Stimulated activated CD8-positive, alpha-beta memory T cell treated with anti-CD3 and anti-CD28 coated beads, Interleukin-2, amount 100 ng/mL, for 1 hour (primary cell): ENCODE measurements at places on chromosomes 2 and 18.

DNA sequence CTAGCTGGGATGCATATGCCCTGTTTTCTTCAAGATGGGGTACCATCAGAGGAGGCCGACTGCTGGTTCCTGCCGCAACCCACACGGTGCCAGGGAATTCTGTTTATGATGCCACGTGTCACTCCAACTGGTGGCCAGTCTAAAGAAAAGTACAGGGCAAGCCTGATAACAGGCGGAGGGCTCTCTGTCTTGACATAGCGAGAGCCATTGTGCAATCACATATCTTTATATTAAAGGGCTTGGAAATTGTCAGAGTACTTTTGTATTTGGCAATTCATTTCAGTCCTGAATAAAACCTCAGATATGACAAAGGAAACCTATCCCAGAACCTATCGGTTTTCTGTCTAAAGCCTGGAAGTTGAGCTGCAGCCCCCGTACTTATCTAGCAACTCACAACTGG, 768.4 kb downstream of the TDRD15 start:
- DNase-seq: no peak

GRCh38 chr2:26887151-26887550, 39.2 kb downstream of the DPYSL5 start:
- DNase-seq: no peak

GRCh38 chr2:65314801-65315441, 87.3 kb downstream of the ACTR2 start:
- DNase-seq: no peak

DNA sequence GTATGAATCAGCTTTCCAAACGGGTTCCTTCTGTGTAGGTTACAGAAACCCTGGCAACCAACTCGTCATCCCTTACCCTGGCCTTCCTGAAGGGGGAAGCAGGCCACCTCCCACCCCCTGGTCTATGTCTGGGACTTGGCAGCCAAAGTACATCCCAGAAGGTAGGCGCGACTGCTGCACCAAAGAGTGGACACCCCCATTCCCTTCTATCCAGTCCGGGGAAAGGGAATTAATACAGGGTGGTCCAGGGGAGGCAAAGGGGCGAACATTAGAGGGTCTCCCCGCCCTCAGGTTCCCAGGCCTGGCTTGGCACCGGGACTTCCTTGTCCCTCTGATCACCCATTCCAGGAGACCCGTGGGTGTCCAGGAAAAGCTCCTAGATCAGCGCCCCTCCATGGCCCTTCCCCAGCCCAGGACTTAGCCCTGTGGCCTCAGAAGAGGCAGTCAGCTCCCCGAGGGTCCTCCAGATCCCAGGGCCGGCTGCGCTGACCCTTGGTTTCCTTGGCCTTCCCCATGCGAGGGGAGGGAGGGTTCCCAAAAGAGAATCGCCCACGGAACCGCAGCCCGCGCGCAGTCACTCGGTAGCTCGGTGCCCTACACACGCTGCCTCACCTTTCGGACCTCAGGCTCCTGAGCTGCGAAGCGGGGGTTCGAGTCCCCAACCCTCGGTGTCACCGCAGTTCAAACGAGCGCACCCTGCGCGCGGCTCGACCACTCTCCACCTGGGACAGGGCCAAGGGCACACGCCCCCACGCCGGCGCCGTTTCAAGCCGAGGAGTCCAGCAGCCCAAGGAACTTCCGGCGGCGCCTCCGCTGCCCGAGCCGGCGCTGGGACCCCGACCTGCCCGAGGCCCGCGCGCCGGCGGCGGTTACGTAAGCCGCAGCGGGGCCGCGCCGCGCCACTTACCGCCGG, at the start of gene PER2:
TSS of gene PER2 (minus strand) at position 874 of the 913 bp plus-strand sequence. CDS start 10,674 bp downstream, outside the sequence.
- DNase-seq: no peak

DNA sequence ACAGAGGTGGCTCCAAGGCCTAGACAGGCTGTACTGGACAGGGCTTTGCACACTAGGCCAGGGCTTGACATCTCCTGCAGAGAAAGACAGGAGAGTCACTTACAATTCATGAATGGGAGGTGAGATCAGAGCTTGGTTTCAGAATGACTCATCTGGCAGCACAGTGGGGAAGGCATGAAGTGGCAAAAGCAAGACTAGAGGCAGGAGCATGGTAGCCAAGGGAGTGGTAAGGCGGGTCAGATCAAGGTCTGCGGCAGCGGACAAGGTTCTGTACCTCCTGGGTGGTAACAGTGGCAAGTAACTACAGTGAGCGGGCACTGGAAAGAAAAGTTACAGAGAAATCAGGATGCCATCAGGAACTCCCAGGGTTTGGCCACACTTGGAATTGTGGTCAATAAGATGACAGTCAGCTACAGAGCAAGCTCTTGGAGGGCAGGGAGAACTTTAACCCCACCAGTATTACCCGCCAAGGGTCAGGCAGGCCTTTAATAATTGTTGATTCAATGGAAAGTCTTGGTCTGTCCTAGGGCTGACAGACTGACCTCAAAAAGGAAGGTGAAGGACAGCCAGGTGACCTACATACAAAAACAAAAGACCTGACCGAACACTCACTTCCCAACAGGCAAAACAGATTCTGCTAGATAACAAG, 5.7 kb downstream of the MCFD2 start:
- no peak for DNase-seq

GRCh38 chr2:157934684-157935377, 58.7 kb upstream of the ACVR1 start:
- no peak for DNase-seq

GRCh38 chr2:155372969-155373368, 674.5 kb downstream of the KCNJ3 start:
- DNase-seq: no peak

GRCh38 chr2:201432038-201432620, 19.1 kb downstream of the TRAK2 start:
- no peak for DNase-seq

DNA sequence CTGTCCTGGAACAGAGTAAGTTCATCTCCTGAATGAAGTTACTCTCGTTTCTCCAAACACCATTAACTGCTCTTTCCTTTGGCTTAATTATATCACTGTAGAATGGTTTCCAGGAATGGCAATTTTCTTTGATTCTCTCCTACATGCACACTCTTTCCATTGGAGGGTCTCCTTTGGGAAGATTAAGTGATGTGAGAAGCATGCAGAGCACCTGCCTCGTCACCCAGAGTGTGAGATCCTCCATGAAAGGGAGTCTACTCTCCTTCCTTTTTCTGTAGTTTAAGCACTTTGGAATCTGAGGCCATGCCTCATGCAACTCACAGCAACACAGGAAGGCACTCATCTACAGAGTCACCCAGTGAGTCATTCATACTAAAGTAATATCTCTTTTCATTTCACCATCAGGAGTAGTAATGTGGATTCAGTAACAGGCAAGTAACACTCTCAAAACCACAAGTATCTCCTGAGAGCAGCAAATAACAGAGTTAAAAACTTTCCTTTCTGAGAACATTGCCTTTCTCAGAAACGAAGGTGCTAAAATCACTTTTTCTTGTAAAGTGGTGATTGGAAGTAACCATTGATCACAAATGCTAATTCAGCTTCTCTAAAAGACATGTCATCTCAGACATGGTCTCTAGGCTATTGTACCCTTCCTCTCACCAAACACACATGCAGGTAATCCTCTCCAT, 52.8 kb upstream of the IL1RL1 start:
- DNase-seq: no peak

- no peak for DNase-seq
Measured at GRCh38 chr18:7921938-7922587, 354.9 kb downstream of the PTPRM start.

- DNase-seq: no peak
Measured at GRCh38 chr2:24482251-24482971, 8.6 kb upstream of the NCOA1 start.

GRCh38 chr2:227179988-227180685, 15.7 kb downstream of the COL4A3 start:
- DNase-seq: no peak

DNA sequence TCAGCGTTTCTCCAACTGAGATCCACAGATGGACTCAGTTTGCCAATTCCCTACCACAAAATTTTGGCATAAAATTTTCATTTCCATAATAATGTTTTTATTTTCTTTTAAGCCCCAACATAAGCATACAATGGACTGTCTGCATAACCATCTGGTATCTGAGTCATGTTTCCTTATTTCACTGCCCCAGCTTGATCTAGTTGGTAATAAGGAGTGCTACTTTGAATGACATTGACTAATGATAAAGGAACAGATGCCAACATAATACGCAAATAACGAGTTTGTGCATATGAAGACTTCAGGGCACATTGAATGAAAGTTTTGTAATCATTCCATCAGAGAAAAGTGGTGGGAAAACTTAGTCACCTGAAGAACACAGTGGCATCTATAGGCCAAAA, 8.8 kb upstream of the MBD2 start:
- no peak for DNase-seq

DNA sequence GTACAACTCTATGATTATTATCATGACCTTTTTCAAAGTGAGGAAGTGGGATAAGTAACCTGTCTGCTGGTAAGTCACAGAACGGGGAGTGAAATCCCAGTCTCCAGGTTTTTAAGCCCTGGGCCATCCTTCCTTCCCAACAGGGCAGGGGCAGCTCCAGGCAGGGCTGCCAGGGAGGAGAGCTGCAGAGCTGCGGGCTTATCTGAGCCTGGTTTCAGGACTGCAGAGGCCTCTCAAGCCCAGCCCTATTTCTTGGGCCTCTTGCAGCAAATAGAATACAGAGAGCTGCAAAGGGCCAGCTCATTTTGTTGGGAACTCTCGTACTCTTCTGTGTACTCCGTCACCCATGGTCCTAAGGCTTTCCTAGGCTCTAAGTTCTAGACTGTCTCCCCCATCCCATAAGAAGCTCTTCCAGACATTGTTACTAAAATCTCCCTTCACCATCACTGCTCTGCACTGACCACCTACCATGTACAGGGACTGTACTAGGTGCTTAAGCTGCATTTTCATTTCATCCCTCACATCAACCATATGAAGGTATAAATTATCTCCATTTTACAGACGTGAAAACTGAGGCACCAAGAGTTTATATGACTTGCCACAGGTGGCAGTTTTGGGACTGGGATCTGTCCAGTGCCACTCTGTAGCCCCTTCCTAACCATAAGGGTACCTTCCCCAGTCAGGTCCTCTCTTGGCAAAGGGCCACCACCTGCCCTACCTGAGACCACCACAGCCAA, 3.1 kb downstream of the RAB11FIP5 start:
- no peak for DNase-seq

DNA sequence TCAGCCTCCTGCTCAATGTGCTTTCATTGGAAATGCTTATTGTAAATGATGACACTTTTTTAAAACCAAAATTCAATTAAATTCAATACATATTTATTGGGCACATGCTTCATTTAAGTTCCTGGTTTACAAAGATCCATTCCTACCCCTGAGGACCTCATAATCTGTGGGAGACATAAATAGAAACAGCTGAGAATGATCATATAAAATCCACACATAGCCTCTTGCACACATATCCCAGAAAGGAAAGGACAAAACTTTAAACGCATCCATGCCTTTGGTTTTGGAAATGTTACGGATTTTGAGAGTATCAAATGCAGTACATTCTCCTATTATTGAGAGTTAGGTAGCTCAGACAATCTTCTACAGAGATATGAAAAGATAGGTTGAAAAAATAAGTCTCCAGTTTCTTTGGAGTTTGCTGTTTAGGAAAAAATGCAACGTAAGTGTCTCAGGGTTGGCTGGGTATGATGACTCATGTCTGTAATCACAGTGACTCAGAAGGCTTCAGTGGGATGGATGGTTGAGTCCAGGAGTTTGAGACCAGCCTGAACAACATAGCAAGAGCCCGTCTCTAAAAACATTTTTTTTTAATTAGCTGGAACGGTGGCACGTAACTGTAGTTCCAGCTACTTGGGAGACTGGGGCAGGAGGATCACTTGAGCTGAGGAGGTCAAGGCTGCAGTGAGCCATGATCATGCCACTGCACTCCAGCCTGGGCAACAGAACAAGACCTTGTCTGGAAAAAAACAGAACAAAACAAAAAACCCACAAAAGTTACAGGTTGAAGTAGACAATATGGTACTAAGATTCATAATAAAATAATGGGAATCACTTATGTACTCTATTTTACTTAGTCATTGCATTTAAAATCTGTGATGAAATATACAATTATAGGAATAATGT, 3.9 kb upstream of the PRELID3A start:
- DNase-seq: no peak

DNA sequence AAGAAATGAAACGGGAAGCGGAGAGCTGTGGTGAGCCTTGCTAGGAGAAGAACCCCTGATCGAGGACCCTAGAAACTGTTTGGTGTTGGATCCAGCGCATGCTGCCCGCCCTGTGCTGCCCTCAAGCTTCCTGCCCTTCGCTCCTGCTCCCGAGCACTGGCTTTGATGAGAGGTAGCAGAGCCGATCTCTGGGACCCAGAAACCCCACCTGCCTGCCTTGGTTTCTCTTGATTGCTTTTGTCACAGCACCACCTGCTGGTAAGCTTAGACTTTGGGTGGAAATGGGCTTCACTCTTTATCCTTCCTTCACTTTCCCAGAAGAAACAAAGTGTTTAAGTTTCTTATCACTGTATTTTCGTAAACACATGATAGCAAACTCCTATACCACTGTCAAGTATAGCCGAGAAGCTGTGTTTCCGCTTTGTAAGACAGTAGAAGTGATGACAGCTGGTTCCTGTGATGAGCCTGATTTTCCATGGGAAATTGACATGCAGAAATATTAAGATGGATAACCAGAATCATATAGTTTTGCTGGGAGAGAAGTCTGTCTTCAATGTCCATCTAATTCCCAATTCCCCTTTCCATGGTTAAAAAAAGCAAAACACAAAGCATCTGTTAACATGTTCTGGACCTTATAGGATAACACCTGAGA, 267.4 kb downstream of the PHLPP1 start:
- DNase-seq: peak; percentile 9

DNA sequence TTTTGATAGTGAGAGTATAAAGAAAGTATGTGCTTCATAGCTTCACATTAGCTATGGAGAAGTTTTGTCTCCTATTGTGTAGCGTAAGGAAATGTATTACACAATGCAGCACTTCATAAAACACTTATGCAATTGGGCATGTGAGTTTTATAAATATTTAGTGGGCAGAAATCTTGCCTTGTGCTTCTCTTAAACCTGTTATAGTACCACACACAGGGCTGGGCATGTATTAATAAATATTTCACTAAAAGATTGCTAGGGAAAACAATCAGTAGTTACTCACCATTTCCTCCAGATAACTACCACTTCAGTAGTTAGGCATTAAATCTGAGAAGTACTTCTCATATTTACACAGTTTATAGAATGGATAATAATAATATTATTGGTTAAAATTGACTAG, 1080.8 kb upstream of the PIK3C3 start:
- DNase-seq: no peak
